RWPE2 (cell line): ENCODE measurements at places on chromosomes 1 and 21.

- no peak for DNase-seq
These were observed 6.9 kb upstream of the ANGPTL3 start for GRCh38 chr1:62590255-62590969.

- DNase-seq, result no peak
These were observed 8.5 kb downstream of the SSR2 start for GRCh38 chr1:156012051-156012817.

DNA sequence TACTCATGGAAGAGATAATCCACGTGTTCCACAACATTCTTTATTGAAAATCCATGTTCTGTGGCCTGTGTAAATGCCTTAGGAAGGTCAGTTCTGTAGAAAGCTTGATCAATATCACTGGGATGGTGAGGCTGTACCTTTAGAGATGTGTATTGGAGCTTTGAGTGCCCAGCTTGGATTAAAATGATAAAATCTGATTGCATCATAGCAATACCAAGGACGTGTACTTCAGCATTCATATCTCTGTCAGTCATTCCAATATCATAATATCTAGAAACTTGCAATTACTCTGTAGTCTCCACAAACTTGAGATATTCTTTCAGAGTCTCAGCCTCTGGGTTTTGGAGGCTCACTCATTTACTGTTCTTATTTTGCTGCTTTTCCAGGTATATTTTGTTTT lies 31.6 kb downstream of the IFI44 start:
- DNase-seq, result no peak

DNA sequence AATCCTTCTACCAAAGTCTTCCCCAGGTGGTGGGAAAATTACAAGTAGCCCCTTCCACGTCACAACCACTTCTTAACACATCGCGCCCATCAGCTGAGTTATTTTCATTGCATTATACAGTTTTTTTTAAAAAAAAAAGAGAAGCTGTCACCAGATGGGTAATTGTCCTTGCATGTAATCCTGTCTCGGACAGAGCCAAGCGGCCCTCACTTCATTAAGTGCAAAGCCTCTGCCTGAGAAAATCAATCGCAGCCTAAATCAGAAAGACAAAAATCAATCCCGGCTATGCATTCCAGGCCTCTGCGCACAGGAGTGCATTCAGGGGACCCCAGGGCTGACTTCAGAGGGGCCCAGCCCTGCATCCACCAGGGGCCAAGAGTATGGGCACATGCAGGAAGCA lies 538.9 kb downstream of the NPHP4 start:
- no peak for DNase-seq

DNA sequence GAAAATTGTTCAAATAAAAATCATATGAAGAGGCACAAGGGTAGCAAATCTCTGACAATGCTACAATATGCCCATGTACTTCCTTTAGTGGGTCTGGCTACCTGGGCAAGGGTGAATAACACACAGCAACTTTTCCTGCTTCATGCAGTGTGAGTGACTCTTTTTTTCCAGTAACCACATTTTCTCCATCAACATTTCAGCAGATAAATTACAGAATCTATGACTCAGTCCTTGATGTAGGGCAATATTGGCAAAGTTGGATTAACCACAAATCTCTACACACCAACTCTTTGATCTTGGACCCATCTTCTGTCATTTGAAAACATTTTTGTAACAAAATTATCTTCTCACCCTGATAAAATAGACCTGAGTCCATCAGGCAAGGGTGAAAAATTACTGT lies 31.7 kb downstream of the ERICH3 start:
- no peak for DNase-seq

- DNase-seq, result no peak
These were observed 88.3 kb upstream of the SELENON start for GRCh38 chr1:25711555-25712298.

- no peak for DNase-seq
These were observed 4.2 kb upstream of the CLCA4 start for GRCh38 chr1:86542631-86543030.

DNA sequence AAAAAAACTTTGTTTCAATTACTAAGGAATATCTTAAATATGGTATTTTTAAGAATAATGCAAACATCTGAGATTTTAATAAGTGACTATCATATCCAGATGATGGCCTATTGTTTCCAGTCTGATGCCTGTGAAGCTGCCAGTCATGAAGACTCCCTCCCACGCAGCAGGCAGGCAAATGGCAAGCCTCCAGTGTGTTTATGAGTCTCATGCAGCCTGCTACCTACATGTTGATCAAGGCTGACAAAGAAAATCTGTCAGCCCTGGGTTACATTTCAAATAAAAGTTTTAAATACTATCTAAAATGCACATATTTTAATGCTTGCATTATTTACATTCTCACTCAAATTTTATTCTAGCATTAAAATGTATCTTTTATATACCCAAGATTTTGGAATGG lies 137.6 kb upstream of the RNPC3 start:
- no peak for DNase-seq

GRCh38 chr1:205310976-205311704 lies 10.4 kb downstream of the NUAK2 start:
- DNase-seq, result no peak

- DNase-seq, result no peak
These were observed 14.6 kb upstream of the PROX1 start for GRCh38 chr1:213973129-213973528.
